ENCODE measurements at places on chromosomes 12 and 14.

DNA sequence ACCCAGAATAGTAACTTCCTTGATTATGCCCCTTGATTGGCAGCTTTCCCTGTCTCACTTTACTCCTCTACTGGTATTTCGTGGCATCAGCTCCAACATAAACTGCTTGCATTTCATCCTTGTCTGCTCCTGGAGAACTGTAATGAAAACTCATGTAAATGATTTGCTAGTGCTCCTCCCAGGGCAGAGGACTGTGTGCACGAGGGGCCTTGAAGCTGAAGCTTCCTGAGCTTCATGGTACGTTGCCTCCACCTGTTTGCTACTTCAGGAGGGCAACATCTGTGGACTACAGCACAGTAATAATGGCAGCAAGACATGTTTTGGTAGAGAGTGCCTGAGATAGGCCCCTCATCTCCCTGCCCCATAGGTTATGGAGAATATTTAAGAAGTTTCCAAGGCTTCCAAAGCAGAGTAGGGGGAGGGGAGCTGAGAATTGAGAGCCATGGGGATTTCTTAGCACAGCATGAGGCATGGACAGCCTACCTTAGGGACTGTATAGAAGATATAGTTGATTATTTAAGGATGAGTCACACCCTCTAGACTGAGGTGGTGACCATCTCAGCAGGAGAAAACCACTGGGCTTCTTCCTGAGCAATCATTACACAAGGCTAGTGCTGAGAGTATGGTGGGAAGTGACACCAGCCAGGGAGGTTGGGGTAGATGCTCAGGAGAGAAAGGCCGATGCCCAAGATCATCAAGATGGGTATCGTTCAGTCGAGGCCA is 29.5 kb downstream of the CCDC198 start:
- no peak for DNase-seq

- DNase-seq, result no peak
Observed at GRCh38 chr12:107513184-107513583, 172.4 kb upstream of the PWP1 start.

GRCh38 chr14:85731186-85731585 is 201.2 kb downstream of the FLRT2 start:
- DNase-seq, result no peak

GRCh38 chr14:61196034-61196433 is 85.1 kb downstream of the TMEM30B start:
- DNase-seq, result no peak

- DNase-seq, result no peak
Observed at GRCh38 chr14:62957562-62957961, 87.7 kb downstream of the KCNH5 start.

GRCh38 chr12:27821259-27821973 is 41.4 kb upstream of the MANSC4 start:
- DNase-seq, result no peak
